ENCODE measurements at places on chromosomes 7 and 10. TPM values are rescaled to one million over a fixed set of nuclear protein-coding genes. Genes with fewer than 3 reads are reported as not detected.

GRCh38 chr7:49635800-49636199 is 137.6 kb upstream of the VWC2 start:
- H3K27ac ChIP-seq, result no peak overlapping the region
- H3K27me3 ChIP-seq, result no peaks in the 10 kb centered on the region
- H3K4me1 ChIP-seq, result no peaks in the 10 kb centered on the region
- peak; percentile 78 for DNase-seq

- no peaks in the 10 kb centered on the region for H3K27me3 ChIP-seq
- no peaks in the 10 kb centered on the region for H3K4me1 ChIP-seq
- no peak overlapping the region for H3K4me3 ChIP-seq
- peak; percentile 77 for DNase-seq
- peaks cover 43% of the 10 kb centered on the region for H3K36me3 ChIP-seq
- H3K27ac ChIP-seq, result no peak overlapping the region
These were observed 4.4 kb downstream of the SPRN start for GRCh38 chr10:133420028-133420427.

The PRR15 gene
- not detected for total RNA-seq

GRCh38 chr7:28195910-28196620 is 15.5 kb upstream of the JAZF1 start:
- no peak for DNase-seq
- no peak overlapping the region for H3K4me3 ChIP-seq
- H3K27me3 ChIP-seq, result no peaks in the 10 kb centered on the region
- H3K36me3 ChIP-seq, result no peaks in the 10 kb centered on the region
- no peaks in the 10 kb centered on the region for H3K4me1 ChIP-seq

Data from esophagus muscularis mucosa (tissue), 4 donors.